ENCODE measurements at places on chromosomes 12 and 14.

DNA sequence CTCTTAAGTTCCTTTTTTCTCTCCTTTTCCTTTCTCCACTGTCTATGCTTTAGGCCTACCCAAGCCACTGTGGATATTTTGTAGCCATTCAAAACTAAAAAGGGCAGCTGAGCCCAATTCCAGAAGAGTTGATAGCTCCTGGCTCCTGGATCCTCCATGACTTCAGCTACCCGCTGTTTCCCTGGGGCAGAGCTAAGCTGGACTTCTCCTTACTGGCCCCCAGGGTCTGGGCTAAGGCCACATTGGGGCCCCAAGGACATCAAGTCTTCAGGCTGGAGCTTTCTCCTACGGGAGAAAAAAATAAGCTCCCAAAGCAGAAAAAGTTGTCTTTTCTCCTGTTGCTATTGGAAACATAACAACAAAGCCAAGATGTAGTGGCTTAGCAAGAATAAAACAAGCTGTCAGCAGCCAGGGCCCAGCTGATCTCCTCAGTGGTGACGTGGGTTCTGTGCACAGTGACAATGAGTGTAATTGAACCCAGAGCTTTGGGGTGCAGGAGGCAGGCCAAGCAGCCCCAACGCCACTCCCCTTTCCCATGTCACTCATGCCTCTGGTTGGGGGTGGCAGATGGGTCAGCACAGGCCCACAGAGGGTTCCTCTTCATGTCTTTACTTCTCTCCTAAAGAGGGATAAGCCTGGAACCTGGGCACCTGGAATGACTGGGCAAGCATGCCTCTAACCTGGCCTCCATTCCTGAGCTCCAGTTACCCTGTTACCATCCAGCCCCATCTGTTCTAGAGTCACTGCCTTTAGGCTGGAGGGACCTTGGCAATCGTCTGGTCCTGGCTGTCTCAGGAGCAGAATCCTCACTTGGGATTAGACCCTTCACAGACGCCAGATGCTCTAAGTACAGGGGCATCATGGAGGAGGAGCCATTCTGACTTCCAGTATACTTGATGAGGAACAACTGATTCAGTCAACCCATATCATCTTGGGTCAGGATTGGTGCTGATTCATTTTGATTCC is 171.2 kb downstream of the ZFP36L1 start:
- DNase-seq: no peak

GRCh38 chr14:64407329-64407728 is 19.2 kb downstream of the MTHFD1 start:
- DNase-seq: no peak

- no peak for DNase-seq
Observed at GRCh38 chr14:48709277-48709785, 876.8 kb downstream of the RPS29 start.

GRCh38 chr14:22549981-22550673 is 38.9 kb downstream of the DAD1 start:
- no peak for DNase-seq

DNA sequence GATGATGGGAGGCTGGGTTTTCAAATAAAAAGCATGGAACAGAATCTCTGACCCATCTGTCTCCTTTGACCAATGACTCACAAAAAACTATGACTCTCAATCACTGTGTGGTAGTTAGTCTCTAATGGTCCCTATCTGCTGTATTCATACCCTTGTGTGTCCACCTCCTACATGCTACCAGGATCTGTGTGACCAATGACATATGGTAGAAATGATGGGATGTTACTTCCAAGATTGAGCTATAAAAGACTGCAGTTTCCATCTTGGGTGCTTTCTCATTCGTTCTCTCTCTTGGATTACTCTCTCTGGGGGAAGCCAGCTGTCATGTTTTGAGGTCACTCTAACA is 144.7 kb upstream of the BTG1 start:
- no peak for DNase-seq

GRCh38 chr12:115464111-115464581 is 780.2 kb upstream of the TBX3 start:
- no peak for DNase-seq

DNA sequence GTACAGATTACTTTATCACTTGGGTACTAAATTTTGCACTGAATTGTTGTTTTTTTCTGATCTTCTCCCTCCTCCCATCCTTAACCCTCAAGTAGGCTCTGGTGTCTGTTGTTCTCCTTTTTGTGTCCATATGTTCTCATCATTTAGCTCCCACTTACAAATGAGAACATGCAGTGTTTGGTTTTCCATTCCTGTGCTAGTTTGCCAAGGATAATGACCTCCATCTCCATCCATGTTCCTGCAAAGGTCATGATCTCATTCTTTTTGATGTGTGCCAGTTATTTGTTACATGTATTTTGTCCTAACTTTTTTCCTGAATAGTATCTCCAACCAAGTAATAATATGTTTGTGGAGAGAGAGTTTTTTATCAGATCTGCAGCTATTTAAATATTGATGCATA is 44.2 kb downstream of the A2M start:
- DNase-seq: no peak

DNA sequence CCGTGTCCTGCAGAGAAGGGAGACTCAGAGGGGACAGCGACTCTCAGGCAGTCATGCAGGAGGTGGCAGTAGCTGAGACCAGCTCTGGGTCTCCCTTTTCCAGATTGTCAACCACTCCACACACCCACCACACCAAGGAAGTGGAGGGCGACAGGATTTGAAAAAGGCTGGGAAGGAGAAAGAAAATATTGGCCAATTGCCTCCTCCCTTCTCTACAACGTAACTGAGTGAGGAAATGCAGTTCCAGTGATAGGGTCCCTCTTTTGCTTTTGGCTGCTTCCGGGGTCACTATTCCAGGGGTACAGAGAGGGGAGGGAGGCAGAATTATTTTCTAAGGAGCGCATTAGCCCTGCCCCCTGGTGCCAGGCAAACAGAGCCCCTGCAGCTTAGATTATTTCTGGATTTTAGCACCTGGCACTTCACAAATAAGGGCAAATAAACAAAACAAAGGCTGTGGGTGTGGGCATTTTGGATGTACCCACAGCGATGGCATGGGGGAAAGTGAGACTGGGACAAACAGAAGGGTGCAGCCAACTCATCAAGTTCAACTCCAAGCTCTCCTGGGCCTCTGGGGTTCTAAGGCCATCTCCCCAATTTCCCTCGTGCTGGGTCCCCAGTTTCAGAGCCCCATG is 20.4 kb downstream of the ASB2 start:
- no peak for DNase-seq

- no peak for DNase-seq
Observed at GRCh38 chr14:86310148-86310547, 780.2 kb downstream of the FLRT2 start.

GRCh38 chr14:99240627-99241324 is 31.2 kb downstream of the BCL11B start:
- DNase-seq: no peak

DNA sequence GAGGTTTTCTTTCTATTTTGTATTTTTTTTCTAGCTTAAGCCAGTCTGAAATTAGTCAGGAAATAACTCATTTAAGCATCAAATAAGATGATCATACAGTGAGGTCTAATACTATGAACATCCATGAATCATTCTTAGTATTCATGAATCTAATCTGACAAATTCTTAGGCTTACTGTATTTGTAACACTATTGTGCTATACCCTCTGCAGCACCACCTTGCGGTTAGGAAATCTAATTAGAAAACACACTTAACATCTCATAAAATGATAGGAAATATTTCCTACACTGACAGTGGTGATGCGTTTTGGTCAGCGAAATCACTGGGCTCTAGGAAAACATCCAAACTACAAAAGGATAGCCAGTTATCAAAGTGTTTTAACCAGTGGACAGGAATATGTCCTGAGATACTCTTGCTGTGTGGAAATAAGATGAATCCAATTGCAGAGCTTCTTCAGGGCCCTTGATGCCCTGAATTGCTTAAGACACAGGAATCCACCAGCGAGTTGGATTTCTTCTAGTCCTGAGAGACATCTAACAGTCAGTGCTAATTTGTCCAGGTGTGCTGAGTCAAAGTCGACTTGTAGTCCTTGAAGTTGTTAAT is 109.3 kb upstream of the MYF6 start:
- no peak for DNase-seq

GRCh38 chr12:10174986-10175614 is 3.2 kb upstream of the OLR1 start:
- DNase-seq: no peak

GRCh38 chr12:50718760-50719159 is 45.1 kb upstream of the ATF1 start:
- no peak for DNase-seq

GRCh38 chr12:100796621-100797020 is 2.0 kb downstream of the ANO4 start:
- no peak for DNase-seq

DNA sequence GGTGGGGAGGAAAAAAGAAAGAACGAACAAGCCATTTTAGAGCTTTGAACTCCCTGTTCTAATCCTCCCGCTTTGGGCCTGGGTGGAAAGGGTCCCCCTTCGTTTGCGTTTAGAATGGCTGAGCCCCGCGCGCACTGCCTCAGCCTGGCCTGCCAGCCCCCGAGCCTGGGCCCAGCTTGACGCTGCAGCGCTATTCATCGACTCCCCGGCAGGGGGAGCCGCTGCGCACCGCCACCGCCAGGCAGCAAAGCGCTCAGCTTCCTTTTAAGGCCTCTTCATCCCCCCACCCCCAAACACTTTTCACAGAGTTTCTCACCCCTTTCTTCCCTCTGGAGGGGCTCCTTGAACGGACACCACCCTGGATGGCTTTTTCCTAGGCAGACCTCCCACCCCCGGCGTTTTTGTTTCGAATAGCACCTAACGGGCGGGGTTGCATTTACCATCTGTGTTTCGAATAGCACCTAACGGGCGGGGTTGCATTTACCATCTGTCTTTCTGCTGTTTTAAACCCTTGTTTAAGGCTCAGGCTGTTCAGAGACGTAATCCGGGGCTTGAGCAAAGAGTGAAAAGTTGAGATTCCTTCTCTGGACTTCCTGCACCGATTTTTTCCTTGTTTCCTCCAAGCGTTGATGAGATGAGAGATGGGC is 56.4 kb upstream of the PIWIL1 start:
- DNase-seq: no peak

- no peak for DNase-seq
Observed at GRCh38 chr14:31251028-31251958, 43.7 kb upstream of the HECTD1 start.

DNA sequence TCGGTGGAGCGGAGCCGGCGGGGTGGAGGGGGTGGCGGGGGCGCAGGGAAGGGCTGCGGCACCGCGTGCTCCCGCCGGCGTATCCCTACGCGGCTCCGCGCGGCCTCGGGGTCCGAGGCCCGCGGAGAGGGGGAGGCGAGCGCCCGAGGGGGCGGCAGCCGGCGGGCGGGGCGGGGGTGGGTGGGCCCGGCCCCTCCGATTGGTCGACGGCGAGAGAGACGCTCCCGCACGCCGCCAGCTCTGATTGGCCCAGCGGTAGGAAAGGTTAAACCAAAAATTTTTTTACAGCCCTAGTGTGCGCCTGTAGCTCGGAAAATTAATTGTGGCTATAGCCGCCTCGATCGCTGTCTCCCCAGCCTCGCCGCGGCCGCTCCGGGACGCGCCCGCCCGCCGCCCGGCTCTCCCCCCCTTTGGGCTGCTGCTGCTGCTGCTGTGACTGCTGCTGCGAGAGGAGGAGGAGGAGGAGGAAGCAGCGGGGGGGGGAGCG is at the start of gene FOXG1:
Gene FOXG1 (plus strand): TSS at position 319 of the 487 bp plus-strand sequence. CDS start 493 bp downstream, outside the sequence.
- DNase-seq: no peak

- no peak for DNase-seq
Observed at GRCh38 chr14:72856530-72857266, 37.2 kb downstream of the DPF3 start.

- no peak for DNase-seq
Observed at GRCh38 chr14:29668201-29668600, 259.4 kb downstream of the PRKD1 start.

GRCh38 chr14:90168425-90169105 is 87.8 kb upstream of the PSMC1 start:
- DNase-seq: no peak

- no peak for DNase-seq
Observed at GRCh38 chr14:61524211-61524806, 171.0 kb upstream of the HIF1A start.

GRCh38 chr14:92589213-92589852 is 75.8 kb downstream of the RIN3 start:
- DNase-seq: no peak

DNA sequence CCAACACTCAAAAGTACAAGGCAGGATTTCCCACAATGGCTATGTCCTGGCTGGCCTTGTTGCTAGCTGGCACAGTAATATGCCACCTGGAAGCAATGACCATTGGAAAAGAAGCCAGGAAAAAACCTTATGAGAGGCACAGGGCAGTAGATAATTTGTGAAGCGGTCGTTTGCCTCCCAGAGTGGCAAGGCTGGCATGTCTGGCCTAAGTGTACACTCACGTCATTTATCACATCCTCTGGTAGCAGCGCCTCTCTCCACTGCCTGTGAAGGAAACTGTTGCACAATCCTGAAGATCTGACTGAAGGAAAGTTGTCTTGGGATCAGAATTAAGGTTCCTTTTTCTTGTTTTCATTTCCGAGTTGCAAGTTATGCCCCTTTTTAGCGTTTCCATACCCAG is 408.5 kb downstream of the ZFP36L1 start:
- no peak for DNase-seq

DNA sequence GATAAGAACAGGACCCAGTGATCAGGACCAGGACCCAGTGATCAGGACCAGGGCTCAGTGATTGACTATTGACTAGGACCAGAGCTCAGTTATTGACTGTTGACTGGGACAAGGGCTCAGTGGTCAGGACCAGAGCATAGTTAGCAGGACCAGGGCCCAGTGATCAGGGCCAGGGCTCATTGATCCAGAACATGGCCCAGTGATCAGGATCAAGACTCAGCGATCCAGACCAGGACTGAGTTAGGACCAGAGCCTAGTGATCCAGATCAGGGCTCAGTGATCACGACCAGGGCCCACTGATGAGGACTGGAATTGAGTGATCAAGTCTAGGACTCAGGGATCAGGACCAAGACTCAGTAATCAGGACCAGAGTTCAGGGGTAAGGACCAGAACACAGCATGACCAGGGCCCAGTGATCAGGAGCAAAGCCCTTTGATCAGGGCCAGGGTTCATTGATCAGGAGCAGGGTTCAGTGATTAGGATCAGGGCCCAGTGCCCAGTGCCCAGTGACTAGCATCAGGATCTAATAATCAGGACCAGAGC is 176.0 kb downstream of the TMEM121 start:
- peak; percentile 58 for DNase-seq

- no peak for DNase-seq
Observed at GRCh38 chr14:38410442-38410841, 154.5 kb upstream of the CLEC14A start.

- no peak for DNase-seq
Observed at GRCh38 chr14:102507857-102508312, 1.7 kb downstream of the ANKRD9 start.

DNA sequence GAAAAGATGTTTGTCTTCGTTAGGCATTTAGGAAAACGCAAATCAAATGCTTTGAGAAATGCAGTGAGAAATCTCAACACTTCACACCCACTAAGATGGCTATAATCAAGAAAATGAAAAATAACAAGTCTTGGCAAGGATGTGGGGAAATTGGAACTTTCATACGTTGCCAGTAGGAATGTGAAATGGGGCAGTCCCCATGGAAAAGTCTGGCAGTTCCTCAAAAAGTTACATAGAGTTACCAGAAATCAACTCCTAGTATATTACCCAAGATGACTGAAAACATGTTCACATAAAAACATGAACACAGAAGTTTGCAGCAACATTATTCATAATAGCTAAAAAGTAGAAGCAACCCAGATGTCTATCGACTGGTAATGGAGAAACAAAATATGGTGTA is 41.5 kb upstream of the LRTM2 start:
- DNase-seq: no peak

- no peak for DNase-seq
Observed at GRCh38 chr12:30882706-30883105, 43.8 kb upstream of the TSPAN11 start.
